Caudate nucleus (tissue), 63 donors: ENCODE measurements at places on chromosomes 1 and 21.
A peak's percentile ranks its signal among the peaks of the same experiment; 100 is the strongest.

- no peak for DNase-seq
Observed at GRCh38 chr1:212928323-212929291, 21.7 kb upstream of the VASH2 start.

DNA sequence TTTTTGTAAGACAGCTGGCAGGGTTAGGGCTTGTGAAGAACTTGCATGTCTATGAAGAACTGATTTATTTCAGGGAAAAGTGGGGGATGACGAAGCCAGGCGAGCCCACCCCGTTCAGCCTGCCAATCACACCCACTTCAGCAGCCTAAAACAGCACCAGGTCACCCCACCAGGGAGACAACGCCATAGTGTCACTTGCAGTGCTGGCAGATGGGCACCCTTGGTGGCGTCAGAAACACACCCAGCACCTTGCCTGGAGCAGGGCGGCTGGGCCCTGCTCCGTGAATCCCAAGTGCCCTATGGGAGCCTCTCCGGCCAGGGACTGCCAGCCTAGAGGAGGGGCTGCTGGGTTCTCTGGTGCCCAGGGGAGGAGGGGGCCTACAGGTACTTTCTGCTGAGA lies 5.0 kb upstream of the NADK start:
- peak; percentile 30 for DNase-seq

DNA sequence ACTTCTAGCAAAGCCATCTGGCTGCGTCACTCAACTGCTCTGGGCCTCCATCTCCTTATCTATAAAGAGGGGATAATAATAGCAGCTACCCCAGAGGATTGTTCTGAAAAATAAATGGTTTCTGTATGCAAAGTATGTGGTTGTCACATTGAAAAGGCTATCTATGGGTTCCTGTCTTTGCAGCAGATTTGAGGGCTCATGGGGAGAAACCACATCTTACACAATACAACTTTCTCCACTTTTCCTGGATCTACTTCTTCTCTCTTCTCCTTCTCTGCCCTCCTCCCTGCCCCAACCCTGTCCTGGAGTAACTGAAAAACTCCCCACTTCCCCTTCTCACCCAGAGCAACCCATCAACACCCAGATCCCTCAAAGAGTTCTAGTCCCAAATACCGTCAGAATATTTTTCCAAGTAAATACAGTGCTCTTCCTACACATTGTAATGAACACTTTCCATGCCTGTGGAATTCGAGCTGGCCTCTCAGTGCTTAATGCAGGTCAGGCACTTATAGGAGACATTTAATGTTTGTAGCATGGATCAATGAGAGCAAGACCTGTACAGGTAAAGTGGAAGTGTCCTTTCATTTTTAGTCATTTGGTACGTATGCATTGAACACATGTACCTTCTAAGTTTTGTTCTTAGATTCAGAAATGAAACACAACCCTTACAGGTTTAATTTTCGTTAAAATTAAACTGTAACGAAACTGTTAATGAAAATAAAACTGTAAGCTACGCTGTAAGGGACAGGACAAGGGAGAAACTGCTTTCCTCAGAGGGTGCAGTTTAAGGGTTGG lies 131.9 kb downstream of the AK5 start:
- no peak for DNase-seq

DNA sequence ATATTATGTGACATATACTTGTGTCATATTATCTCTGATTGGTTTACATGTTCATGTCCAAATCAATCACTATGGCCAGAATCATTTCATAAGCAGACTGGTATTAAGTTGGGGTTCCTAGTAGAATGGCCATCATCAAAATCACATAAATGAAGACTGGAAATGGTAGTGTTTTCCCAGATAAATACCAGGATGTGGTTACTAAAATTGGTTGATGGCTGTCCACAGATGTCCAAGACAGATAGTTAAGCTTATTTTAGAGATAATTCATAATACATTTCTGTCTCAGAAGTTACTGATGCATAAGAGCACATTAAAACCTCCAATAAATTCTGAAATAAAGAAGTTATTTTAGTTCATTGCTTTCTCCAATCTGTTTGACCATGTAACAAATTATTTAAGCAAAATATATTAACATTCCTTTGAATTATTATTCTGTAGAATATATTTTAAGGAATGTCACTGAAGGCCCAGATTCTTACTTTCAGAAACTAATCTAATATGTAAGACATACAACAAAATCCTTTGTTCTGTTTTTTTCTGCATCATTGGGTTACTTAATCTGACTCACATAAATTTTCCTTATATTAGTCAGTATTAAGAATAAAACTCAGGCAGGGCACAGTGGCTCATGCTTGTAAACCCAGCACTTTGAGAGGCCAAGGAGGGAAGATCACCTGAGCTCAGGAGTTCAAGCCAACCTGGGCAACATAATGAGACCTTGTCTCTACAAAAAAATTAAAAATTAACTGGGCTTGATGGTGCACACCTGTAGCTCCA lies 483.9 kb downstream of the PTPRC start:
- no peak for DNase-seq

GRCh38 chr1:198246337-198246736 lies 89.5 kb downstream of the NEK7 start:
- no peak for DNase-seq

GRCh38 chr1:115437196-115437595 lies 99.1 kb upstream of the NGF start:
- DNase-seq, result no peak
